ENCODE measurements at places on chromosomes 6 and 20. TPM values are rescaled to one million over a fixed set of nuclear protein-coding genes. Genes with fewer than 3 reads are reported as not detected.

Gene FGD2
- not detected for total RNA-seq

Gene XKR7
- total RNA-seq: not detected

Gene IRF4
- total RNA-seq: under 0.01 TPM

Gene PI3
- not detected for total RNA-seq

Gene SLCO4A1
- 0.50 TPM for total RNA-seq

Gene CRISP2
- total RNA-seq: not detected

Gene TMEM244
- not detected for total RNA-seq

Gene RAET1L
- total RNA-seq: not detected

Gene FKBP5
- total RNA-seq: 16.3 TPM

Gene ACTL10
- total RNA-seq: 2.0 TPM

Gene CNBD2
- total RNA-seq: 2.6 TPM

Gene HLA-DOA
- total RNA-seq: not detected

Gene PPP1R14C
- 0.17 TPM for total RNA-seq

Gene JPH2
- total RNA-seq: 0.66 TPM

Gene SPATS1
- under 0.01 TPM for total RNA-seq

Gene PRSS16
- not detected for total RNA-seq

Gene TTK
- total RNA-seq: 0.51 TPM

Gene TLDC2
- under 0.01 TPM for total RNA-seq

Gene RCAN2
- 5.6 TPM for total RNA-seq

Gene COL21A1
- total RNA-seq: 2.3 TPM

Gene HLA-DRA
- 0.17 TPM for total RNA-seq

Gene EMILIN3
- total RNA-seq: 0.17 TPM

Gene FAXC
- 0.51 TPM for total RNA-seq

Gene ZSCAN16
- 5.9 TPM for total RNA-seq

Data from fibroblast of lung (primary cell).